ENCODE measurements at places on chromosomes 13 and 19.

DNA sequence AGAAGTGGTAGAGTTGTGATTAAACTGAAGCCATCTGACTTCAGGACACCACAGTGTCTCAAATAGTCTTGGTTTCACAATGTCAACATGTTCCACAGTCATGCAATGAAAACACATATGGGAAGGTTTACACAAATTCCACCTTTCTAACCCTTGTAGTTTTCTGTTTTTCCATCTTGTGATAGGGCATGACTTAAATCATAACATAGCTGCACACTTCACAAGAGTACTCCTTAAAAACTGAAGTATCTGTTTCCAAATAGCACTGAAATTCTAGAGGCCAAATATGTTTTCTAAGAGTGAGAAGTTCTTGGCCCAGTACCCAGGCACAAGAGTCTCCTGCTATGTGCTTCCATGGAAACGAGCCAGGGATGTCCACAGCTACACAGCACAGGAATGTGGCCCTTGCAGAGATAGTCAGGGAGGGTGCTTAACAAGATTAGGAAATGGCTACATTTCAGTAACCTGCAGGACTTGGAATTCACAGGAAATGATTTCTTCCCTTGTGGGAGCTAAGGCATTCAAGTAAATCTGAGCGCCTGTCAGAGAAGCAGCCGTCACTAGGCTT, 269.1 kb downstream of the NDFIP2 start:
- no peak for DNase-seq

- no peak for DNase-seq
Measured at GRCh38 chr13:102191951-102192502, 209.8 kb downstream of the FGF14 start.

GRCh38 chr19:38773469-38774177, at the start of gene LGALS7:
TSS of gene LGALS7 (minus strand) at chr19:38773517. CDS start at chr19:38773492, 25 bp downstream.
- no peak for DNase-seq

DNA sequence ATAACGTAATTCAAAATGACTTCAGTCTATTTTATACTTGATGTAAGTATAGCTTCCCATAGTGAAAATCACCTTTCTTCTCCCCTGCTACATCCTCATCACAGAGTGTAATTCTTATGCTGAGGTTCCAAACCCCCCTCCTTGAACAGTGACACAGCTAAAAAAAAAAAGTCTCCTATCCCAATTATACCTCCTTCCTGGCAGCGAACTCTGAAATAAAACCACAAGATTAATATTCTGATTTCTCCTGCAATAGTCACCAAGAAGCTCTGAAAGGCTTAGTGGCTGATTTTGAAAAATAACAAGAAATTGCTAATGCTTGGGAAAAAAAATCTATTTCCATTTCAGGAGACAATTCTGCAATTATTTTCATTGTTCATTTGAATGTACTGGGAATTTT, 36.3 kb downstream of the EFNB2 start:
- no peak for DNase-seq

DNA sequence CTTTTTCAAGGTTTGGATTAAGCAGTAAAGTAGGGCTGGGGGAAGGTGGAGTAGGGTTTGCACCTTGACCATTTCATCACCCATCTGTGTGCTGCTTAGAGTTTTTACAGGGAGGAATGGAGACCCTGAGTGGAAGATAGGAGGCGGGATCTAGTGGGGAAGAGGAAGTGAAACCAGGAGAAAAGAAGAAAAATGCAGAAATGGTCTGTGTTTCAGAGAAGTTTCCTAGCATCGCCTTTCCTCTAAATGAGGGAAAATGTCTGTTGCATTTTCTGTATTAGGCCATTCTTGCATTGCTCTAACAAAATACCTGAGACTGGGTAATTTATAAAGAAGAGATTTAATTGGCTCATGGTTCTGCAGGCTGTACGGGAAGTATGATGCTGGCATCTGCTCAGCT, 64.1 kb downstream of the TPT1 start:
- no peak for DNase-seq

All from activated T-cell treated with anti-CD3 and anti-CD28 coated beads, Interleukin-2, amount 50 U/mL, for 72 hours (primary cell).